ENCODE measurements at places on chromosomes 3 and 15.

DNA sequence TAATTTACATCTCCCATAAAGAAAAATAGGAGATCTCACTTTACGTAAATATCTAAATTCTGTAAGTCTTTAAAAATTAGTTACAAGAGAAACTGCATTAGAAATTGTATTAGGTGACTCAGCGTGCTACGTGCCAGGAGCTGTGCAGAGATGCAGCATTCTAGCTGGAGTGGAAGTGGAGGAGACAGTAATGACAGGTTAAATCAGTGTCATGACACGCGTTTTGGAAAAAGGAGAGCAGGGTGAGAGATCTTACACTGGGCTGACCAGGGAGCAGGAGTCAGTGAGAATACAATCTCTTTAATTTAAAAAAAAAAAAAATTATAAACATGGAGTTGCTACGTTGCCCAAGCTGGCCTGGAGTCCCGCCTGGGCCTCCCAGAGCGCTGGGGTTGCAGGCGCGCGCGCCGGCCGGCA, 635 bp downstream of the TUBGCP5 start:
- peak overlapping the region; percentile 66 for H3K4me3 ChIP-seq
- peaks cover 8% of the 10 kb centered on the region for H3K36me3 ChIP-seq
- H3K4me1 ChIP-seq = peaks cover 10% of the 10 kb centered on the region
- no peaks in the 10 kb centered on the region for H3K27me3 ChIP-seq
- DNase-seq = no peak

- no peak overlapping the region for H3K27ac ChIP-seq
- no peak for DNase-seq
- H3K36me3 ChIP-seq = no peaks in the 10 kb centered on the region
- peaks cover 7% of the 10 kb centered on the region for H3K4me1 ChIP-seq
- no peak overlapping the region for H3K4me3 ChIP-seq
Observed at GRCh38 chr3:13078163-13078905, 5.1 kb upstream of the IQSEC1 start.

DNA sequence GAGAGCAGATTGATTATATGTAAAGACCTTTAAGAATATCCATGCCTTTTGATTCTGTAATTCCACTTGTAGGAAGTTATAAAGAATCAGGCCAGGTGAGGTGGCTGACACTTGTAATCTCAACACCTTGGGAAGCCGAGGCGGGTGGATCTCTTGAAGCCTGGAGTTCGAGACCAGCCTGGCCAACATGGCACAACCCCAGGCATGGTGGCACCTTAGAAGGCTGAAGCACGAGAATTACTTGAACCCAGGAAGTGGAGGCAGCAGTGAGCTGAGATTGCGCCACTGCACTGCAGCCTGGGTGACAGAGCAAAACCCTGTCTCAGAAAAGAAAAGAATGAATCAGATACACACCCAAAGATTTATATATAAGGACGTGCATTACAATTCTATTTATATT, 33.9 kb downstream of the HRH1 start:
- DNase-seq = no peak
- H3K27ac ChIP-seq = no peak overlapping the region
- H3K4me1 ChIP-seq = no peaks in the 10 kb centered on the region
- no peak overlapping the region for H3K4me3 ChIP-seq
- no peaks in the 10 kb centered on the region for H3K36me3 ChIP-seq
- no peaks in the 10 kb centered on the region for H3K27me3 ChIP-seq

GRCh38 chr3:139456386-139456785, 19.9 kb downstream of the RBP2 start:
- DNase-seq = no peak
- no peak overlapping the region for H3K27ac ChIP-seq
- H3K4me1 ChIP-seq = no peaks in the 10 kb centered on the region
- no peak overlapping the region for H3K4me3 ChIP-seq
- H3K36me3 ChIP-seq = no peaks in the 10 kb centered on the region
- no peaks in the 10 kb centered on the region for H3K27me3 ChIP-seq

- no peaks in the 10 kb centered on the region for H3K36me3 ChIP-seq
- no peaks in the 10 kb centered on the region for H3K27me3 ChIP-seq
- no peak for DNase-seq
- no peak overlapping the region for H3K4me3 ChIP-seq
- no peak overlapping the region for H3K27ac ChIP-seq
- H3K4me1 ChIP-seq = no peaks in the 10 kb centered on the region
Observed at GRCh38 chr15:65189102-65189740, 4.1 kb upstream of the CLPX start.

GRCh38 chr15:69762373-69763148, 309.9 kb downstream of the RPLP1 start:
- H3K4me1 ChIP-seq = peaks cover 38% of the 10 kb centered on the region
- no peak overlapping the region for H3K4me3 ChIP-seq
- no peak overlapping the region for H3K27ac ChIP-seq
- no peak for DNase-seq
- no peaks in the 10 kb centered on the region for H3K27me3 ChIP-seq

DNA sequence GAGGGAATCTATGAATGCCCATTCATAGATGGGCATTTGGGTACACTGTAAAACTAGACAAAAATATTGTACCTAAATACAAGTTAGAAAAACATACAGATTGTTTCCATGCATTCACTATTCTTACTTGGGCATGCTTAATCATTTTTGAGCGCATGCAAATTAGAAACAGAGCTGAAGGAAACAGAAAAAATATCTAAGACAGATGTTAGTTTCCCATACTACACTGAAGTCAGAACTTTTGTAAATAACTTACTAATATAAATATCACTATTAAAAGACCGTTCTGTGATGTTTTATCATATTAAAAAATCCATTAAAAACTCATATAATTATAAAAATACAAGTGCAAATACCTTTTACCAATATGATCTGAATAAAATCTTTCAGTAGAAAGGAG, 58.7 kb downstream of the GOLIM4 start:
- H3K27ac ChIP-seq = no peak overlapping the region
- H3K36me3 ChIP-seq = no peaks in the 10 kb centered on the region
- no peaks in the 10 kb centered on the region for H3K4me1 ChIP-seq
- DNase-seq = no peak

DNA sequence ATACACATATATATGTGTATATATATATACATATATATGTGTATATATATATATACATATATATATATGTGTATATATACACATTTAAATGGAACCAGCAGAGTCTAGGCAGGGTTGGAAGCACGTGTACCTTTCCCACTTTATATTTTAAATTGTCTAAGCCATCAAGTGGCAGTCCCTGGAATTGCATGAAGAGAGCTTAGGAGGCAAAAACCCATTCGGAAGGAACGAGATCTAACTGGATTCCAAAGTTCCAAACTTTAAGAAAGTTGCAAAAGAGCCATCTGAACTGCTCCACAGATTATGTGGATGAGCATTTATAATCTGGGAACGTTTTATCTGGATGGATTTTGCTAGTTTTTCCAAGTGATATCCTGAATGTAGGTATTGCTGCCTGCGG, 186.5 kb downstream of the FOXP1 start:
- H3K36me3 ChIP-seq = no peaks in the 10 kb centered on the region
- H3K27me3 ChIP-seq = no peaks in the 10 kb centered on the region
- peak overlapping the region; percentile 36 for H3K27ac ChIP-seq
- H3K4me3 ChIP-seq = no peak overlapping the region
- DNase-seq = no peak

DNA sequence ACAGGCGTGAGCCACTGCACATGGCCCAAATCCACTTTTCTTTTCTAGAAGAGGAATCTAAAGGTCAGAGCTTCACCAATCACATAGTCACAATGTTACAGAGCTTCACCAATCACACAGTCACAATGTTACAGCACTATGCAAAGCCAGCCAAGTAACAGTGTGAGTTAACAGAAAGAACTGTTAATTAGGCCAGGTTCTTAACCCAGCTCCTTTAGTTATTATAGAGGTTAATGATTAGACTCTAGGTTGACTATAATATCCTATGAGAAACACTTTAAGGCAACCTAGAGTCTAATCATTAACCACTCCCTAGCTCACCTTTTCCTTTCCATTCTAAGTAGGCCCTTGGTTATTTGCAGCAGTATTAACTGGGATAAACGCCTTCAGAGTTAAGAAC, 54.0 kb downstream of the TASOR start:
- peaks cover 47% of the 10 kb centered on the region for H3K36me3 ChIP-seq
- no peak overlapping the region for H3K4me3 ChIP-seq
- no peak overlapping the region for H3K27ac ChIP-seq
- H3K4me1 ChIP-seq = no peaks in the 10 kb centered on the region

- H3K27ac ChIP-seq = no peak overlapping the region
- H3K4me1 ChIP-seq = no peaks in the 10 kb centered on the region
- no peak for DNase-seq
- no peaks in the 10 kb centered on the region for H3K36me3 ChIP-seq
Observed at GRCh38 chr15:37109168-37109871, 9.0 kb upstream of the MEIS2 start.

- no peaks in the 10 kb centered on the region for H3K4me1 ChIP-seq
- no peaks in the 10 kb centered on the region for H3K27me3 ChIP-seq
- H3K4me3 ChIP-seq = no peak overlapping the region
- no peak overlapping the region for H3K27ac ChIP-seq
- no peaks in the 10 kb centered on the region for H3K36me3 ChIP-seq
Observed at GRCh38 chr3:142033292-142033691, 116.1 kb downstream of the TFDP2 start.

DNA sequence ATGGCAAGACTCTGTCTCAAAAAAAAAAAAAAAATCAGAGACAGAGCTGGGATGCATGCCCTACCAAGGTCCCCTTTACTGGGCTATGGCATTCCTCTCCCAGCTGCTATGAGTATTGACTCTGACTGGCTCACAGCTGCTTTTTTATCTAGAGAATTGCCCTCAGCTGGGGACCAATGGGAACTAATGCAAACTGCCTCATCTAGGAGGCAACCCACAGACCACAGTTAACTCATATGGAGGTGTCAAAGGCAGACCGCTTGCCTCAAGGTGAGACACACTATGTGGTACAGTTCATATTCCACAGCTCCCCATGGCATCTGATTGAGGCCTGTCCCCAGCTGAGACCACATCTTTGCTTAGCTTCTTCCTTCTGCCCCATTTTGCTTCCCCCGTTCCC, 183.5 kb upstream of the EOMES start:
- H3K4me3 ChIP-seq = no peak overlapping the region
- H3K36me3 ChIP-seq = no peaks in the 10 kb centered on the region
- H3K4me1 ChIP-seq = peaks cover 9% of the 10 kb centered on the region

DNA sequence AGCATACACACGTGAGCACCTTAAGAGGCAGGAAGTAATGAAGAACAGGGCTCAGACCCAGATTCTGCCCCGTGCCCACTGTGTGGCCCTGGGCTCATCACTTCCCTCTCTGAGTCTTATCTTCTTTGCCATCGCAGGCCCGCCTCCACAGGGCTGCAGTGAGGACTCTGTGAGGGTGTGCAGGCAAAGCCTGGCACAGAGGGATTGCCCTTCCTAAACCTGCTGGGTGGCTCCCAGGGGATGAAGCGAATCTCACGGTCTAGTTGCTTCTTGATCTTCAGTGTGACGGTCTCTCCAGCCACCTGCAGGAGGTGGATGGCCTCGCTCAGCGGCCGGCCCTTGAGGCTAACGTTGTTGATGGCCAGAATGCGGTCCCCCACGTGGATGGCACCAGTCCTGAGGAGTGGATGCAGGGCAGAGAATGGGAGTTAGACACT, 32.8 kb downstream of the GRIP2 start:
- H3K36me3 ChIP-seq = no peaks in the 10 kb centered on the region
- H3K4me1 ChIP-seq = no peaks in the 10 kb centered on the region
- no peaks in the 10 kb centered on the region for H3K27me3 ChIP-seq
- H3K27ac ChIP-seq = no peak overlapping the region
- H3K4me3 ChIP-seq = no peak overlapping the region

DNA sequence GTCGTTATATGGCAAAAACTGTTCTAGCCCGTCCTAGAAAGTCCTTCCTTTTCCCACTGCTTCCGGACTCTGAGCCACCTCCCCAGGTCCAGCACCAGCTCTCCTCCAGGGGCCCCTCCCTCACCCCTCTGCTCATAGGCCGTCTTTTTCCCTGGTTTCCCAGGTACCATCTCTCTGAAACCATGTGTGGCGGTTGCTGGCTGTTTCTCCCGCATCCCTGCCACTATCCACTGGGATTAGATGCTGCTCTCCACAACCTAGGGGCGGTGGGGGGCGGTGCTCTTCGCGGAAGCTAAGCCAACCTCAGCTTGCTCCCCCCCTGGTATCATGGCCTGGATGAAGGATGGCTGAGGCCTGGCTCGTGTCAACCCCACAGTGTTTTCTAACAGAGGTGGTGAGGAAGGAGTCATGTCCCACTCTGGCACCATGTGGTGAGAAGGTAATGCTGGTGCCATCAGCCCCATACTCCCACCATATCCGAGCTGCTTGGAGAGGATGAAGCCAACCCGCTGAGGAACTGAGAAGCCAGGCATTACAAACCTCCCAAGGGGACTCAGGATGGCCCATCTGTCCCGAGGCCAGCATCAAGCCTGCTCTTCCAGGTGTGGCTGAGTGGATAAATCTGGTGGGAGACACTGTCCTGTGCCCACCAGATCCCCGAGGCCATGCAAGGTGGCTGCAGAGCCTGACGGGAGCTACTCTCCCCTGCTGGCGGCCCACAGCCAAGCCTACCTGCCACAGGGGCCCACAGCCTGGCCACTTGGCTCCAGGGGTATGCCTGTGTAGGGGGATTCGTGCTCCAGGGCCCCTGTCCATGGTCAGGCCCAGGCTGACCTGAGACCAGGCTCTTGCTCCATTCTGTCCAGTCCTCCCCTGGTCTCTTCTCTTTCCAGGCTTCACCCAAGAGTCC, 27.9 kb upstream of the SLC41A3 start:
- no peak overlapping the region for H3K4me3 ChIP-seq
- H3K27me3 ChIP-seq = no peaks in the 10 kb centered on the region
- H3K36me3 ChIP-seq = no peaks in the 10 kb centered on the region
- no peak overlapping the region for H3K27ac ChIP-seq
- no peaks in the 10 kb centered on the region for H3K4me1 ChIP-seq

- DNase-seq = no peak
- no peaks in the 10 kb centered on the region for H3K27me3 ChIP-seq
- H3K4me1 ChIP-seq = no peaks in the 10 kb centered on the region
- no peaks in the 10 kb centered on the region for H3K36me3 ChIP-seq
Observed at GRCh38 chr3:60743631-60744164, 507.6 kb downstream of the FHIT start.

DNA sequence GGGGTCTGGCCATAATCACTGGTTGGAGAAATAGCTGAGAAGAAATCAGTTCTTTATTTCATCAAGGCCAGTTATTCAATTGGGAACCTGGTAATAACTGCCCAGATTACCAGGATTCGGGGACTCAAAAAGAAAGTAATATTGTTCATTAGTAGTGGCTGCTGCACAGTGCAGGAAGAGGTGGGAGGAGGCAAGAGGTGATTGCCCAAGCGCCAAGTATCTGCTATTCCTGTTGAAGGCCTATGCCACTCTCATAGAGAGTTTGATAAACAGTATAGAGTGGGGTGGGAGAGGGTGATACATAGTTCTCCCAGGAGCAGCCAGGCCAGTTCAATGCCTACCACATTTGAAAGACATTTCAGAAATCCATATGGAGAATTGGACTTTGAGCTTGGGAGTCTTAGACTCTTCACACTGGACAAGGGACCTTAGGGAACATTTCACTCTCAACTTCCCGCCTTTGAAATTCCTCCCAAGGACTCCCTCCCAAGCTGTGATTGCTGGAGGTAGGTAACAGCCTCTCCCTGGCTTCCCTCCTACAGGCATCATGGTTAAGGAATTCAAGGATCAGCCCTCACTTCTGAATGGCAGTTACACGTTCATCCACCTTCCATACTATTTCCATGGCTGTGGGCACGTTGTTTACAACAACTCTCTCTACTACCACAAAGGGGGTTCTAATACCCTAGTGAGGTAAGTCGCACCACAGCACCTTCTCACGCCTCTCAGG, 59.8 kb downstream of the GLDN start:
- H3K27me3 ChIP-seq = no peaks in the 10 kb centered on the region
- no peak for DNase-seq
- no peaks in the 10 kb centered on the region for H3K4me1 ChIP-seq
- H3K36me3 ChIP-seq = no peaks in the 10 kb centered on the region
- no peak overlapping the region for H3K4me3 ChIP-seq

Measured in effector memory CD4-positive, alpha-beta T cell (primary cell).